Activated T-cell treated with anti-CD3 and anti-CD28 coated beads, Interleukin-2, amount 50 U/mL, for 4 hours (primary cell): ENCODE measurements at places on chromosomes 1 and 21.

DNA sequence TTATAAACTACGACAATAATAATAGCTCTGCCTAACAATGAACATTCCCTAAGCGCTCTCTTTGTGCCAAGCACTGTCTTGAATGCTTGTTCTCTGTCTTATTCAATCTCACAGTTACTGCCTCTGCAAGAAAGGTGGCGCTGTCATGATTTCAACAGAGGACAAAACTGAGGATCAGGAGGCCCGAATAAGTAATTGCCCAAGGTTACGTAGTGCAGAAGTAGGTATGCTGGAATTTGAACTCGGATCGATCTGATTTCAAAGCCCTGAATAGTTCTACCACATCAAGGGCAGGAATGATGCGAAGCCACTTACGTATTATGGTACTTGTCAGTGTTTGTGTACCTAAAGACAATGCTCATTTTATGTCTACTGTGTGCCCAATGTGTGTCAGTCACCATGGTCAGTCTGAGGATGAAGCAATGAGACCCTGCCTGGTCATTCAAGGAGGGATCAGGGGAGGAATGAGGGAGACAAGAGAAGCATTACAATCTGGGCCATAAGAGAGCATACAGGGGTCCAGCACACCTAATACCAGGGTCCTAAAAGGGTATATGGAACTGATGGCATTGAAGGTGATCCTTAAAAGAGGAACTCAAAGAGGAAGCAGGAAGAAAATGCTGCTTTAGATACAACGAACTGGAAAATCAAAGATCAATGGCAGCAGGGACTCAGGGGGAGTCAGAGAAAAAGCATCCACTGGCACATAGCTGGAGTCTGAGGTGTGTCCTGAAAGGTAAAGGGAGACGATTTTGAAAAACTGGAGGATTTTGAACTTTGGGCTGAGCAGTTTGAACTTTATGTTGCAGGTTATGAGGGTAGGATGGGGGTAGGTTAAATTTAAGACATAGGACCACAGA lies 389.2 kb downstream of the PLPP3 start:
- DNase-seq: no peak

- DNase-seq: no peak
Measured at GRCh38 chr1:23475134-23475628, 8.8 kb downstream of the ASAP3 start.

GRCh38 chr1:6133146-6133895 lies 46.8 kb downstream of the CHD5 start:
- DNase-seq: no peak

- DNase-seq: no peak
Measured at GRCh38 chr1:169697755-169698154, 13.7 kb downstream of the SELL start.

DNA sequence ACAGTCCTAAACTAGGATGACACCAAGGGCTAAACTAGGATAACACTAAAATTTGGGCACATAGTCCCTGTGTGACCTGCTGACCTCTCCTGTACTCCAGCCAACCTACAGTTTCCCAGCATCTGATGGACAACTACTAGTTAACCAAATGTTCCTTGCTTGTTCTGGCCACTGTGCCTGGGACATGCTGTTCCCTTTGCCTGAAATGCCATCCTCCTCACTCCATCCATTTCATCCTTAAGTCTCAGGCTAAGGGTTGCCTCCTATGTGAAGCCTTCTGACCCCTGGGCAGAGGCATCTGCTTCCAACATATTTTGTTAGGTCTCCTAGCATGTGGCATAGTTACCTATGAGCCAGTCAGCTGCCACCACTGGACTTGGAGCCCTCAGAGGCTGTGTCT lies 204.9 kb upstream of the JUN start:
- no peak for DNase-seq

GRCh38 chr1:237507005-237507404 lies 383.7 kb downstream of the ZP4 start:
- no peak for DNase-seq

GRCh38 chr1:190274721-190275120 lies 202.9 kb downstream of the BRINP3 start:
- no peak for DNase-seq

DNA sequence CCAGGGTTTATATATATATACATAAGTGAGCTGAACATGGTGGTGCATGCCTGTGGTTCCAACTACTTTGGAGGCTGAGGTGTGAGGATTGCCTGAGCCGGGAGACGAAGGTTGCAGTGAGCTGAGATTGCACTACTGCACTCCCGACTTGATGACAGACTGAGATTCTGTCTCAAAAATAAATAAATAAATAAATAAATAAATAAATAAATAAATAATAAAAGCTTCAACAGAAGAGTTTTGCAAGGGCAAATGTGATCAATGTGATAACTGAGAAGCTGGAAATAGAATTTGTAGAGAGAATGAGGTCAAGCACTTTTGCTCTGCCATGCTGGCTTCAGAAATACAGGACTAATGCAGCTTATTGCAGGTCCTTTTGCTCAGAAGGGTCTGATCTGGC lies 855.8 kb upstream of the PRMT6 start:
- DNase-seq: no peak

DNA sequence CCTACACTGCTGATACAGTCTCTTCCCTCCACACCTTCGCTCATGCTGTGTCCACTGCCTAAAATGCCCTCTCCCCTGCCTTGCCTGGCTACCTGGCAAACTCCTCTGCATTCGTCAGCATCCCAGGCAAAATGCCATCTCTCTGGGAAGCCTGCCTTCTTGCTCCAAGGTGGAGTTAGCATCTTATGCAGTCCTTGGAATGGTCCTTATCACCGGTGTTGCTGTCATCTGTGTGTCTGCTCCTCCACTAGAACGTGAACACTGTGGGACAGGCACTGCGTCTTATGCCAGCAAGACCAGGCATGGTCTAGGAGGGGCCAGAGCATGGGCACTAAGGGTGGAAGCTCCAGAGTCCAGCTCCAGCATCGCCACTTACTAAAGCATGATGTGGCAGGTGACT lies 211.8 kb downstream of the MATN1 start:
- DNase-seq: no peak

DNA sequence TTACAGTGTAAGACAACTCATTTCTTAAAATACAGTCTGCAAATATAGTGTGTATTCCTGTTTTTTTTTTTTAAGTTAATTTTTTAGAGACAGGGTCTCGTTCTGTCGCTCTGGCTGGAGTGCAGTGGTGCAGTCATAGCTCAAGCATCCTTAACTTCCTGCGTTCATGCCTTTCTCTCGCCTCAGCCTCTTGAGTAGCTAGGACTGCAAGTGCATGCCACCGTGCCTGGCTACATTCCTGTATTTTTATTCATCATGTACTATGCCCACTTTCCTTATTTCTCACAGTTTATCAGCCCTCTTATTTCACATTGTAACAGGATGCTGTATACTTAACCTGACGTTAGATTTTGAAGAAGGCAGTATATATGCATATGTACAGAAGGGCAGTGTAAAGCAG lies 26.7 kb downstream of the MIER1 start:
- no peak for DNase-seq

DNA sequence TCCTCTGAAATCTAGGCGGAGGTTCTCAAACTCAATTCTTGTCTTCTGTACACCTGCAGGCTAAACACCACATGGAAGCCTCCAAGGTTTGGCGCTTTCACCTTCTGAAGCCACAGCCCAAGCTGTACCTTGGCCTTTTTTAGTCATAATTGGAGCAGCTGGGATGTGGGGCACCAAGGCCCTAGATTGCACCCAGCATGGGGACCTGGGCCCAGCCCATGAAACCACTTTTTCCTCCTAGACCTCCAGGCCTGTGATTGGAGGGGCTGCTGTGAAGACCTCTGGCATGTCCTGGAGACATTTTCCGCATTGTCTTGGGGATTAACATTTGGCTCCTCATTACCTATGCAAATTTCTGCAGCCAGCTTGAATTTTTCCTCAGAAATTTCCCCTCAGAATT lies 181.0 kb downstream of the TYW3 start:
- DNase-seq: no peak

DNA sequence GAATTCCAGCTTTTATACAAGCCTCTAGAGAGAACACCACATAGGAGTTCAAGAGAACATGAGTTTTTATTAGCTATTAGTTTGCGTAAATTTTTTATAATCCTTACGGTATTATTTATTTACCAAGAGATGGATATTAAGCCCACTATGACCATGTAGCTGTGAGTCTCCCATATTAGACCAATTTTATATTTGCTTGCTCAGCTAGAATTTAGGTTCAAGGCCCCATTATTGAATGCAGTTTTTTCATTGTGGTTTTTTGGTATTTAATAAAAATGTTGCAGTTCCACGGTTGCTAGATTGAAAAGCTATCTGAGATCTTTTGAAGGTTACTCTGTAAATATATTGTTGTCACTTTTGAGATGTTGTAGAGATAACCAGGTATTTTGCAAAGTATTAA lies 2.9 kb downstream of the PPP1R8 start:
- DNase-seq: no peak

GRCh38 chr21:42931560-42932235 lies 6.3 kb upstream of the ERVH48-1 start:
- DNase-seq: no peak

- DNase-seq: no peak
Measured at GRCh38 chr1:70714149-70714548, 303.1 kb downstream of the CTH start.

DNA sequence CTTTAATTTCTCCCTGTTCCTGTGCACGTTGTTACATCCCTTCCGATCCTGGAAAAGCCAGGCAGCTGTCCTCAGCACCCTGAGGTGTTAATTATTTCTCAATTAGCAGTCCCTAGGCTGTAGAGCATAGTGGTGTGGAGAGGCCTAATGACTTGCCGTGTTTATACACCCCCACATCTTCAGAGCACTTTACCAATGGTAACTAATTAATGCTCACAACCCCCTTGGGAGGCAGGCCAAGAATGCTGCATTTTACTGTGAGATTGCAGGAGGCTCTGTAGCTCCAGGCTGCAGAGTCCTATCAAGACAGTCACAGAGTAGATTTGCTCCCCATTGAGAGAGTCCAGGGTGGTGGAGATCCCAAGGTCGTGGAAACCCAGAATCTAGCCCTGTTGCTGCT lies 2.4 kb upstream of the PARS2 start:
- no peak for DNase-seq

DNA sequence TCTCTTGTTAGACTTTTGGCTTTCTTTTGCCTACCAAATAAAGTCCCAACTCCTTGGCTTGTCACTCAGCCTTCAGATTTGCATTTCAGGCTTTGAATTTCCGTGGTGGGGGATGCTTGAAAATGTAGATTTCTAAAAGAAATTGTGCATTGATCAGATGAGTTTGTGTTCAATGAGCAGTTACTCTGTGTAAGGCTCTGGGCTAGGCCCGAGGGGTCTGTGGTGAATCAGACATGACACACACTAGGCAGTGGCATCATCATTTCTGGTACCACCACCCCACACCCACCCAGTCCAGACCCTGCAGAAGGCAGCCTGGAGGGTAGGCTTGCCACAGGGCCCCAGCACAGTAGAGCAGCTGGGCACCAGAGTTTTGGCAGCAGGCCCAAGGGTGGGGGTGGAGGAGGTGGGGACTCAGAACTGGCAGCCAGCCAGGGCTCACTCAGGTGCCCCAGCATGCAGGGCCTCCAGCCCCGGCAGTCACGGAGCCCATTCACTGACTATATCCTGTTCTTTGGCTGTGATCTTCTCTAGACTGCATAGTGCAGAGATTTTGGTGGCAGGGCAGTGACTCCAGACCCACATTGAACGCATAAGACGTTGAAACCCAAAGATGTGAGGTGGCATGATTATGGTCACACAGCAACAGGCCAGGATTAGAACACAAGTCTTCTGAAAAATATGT lies 97.2 kb upstream of the ARTN start:
- DNase-seq: peak; percentile 62

DNA sequence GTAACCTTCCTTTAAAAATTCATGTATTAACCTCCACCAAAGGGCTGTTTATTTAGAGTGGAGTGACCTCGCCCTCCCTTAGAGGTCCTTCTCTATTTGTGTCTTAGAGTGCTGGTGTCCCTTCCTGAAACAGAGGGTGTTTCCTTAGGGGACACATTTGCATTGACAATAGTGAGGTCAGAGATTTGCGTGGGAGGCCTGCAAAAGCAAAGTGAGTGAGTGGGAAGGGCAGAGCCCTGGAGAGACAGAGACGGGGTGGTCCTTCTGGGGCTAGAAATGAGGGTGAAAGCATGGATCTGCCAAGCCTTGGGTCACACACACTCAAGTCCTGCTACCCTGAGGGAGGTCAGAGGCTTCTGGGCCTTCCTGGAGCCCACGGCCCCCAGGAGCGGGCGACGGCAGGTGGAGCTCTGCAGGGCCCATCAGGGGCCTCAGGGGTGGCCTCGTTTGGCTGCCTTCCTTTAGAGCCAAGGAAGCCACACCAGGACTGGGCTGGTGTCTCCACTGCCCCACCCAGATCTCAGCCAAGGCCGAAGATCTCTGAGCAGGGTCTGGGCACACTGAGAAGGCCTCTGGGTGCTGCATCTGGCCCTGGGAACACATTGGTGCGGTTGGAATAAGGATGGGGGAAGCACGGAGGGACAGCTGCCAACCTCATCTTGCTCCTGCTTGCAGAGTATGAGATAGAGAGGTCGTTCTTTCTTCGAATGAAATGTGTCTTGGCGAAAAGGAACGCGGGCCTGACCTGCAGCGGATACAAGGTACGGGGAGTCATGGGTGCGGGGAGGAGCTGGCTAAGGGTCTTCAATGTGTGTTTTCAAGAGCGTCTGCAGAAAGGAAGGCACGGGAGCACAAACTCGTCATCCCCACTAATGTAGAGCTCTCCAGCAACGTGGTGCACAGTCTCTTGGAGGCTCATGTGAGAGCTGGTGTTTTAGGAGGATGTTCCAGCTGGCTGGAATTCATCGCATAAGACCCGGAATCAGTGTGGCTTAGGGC lies 23.8 kb downstream of the SIM2 start:
- no peak for DNase-seq

DNA sequence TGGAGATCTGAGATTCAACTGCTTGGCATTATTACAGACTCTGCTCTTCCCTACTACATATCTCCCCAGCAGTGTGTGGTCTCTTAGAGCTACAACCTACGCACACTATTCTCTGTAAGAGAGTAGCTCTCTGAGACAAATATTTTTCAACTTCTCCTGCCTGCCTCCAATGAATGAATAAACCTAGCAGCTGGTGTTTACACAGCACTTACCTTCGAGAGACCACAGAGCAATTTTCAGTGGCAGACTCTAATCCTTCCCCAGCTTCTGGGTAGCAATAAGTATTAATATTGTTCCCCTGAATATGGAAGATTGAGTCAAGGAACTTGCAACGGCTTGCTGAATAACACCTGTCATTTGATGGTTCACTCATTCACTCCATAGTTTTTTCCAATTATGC lies 350.9 kb upstream of the SPAG17 start:
- DNase-seq: no peak

GRCh38 chr1:222716393-222716792 lies 4.0 kb downstream of the BROX start:
- DNase-seq: no peak

DNA sequence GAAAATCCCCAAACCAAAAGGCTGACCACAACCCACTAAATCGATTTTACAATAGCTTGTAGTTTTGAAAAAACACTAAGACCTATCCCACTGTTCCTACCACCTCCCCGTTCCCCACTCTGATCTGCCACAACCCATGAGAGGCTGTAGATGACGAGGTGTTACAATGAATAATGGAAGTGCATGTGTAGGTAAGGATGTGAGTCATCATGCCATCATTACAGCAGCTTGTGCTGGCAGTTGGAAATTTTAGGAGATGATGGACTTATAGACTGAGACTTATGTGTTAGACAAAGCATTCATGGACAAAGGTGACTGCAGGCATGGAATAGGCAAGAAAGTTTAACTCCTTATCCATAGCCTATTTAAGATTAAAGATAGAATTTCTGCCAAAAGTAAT lies 184.7 kb upstream of the CACYBP start:
- DNase-seq: no peak
